Activated CD8-positive, alpha-beta memory T cell treated with anti-CD3 and anti-CD28 coated beads, Interleukin-2, amount 50 U/mL, for 4 hours (primary cell): ENCODE measurements at places on chromosomes 2 and 18.

DNA sequence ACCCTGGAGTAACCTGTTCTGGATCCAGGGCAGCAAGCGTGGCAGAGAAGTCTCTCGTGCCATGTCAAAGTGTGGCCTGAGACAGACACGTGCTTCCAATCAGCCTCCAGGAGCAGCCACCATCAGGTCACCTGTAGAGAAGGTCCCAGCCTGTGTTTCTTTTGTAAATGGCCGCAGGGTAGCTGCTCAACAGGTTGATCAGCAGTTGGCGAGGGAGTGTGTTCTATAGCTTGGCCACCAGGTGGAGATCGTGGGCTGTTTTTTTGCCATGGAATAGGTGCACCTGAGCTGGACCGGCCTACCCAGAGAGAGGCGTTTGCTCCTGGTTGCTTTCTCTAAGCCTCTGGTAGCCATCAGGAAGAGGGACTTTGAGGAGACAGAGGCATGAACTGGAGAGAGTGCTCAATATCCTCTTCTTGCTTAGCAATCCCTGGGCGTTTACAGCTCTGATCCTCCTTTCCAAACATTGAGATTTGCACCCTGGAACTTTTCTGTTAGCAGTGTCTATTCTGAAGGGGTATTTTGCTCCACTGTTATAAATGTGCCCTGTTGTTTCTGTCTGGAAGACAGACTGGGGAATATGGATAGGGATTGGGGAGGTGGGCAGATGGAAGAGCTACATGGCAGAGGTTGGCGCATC, 34.2 kb upstream of the EN1 start:
- peak; percentile 62 for DNase-seq

GRCh38 chr2:222364285-222364895, 60.0 kb upstream of the SGPP2 start:
- no peak for DNase-seq

DNA sequence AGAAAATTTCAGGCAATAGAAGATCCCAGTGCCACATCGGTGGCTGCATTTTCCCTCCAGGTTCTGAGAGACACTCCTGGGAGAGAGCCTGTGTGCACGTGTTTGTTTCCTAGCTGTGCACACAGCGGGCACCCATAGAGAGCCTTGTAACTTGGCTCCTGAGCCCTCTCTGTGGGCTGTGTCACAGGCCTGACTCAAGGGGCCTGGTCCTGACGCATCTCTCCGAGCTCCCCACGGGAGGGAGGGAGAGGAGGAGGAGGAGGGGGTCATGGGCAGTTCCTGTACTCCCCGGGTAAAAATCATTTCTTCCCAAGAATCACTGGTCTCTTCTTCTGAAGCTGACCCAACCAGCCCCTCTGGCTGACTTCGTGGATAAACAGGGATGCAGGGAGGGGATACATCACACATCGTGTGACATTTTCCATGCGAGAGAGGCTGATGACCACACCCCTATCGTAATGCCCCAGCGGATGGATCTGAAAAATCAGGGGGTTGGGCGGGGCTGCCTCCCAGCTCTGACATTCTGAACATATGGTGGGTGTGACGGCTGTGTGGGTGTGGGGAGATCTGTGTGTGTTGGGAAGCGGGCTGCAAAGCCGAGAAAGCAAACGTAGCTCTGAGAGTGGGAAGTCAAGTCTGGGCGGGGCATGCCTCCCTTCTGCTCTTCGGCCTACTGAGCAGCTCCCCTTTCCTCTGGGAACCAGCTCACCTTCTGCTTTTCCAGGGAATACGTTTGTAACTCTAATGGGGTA, 308.3 kb upstream of the HS6ST1 start:
- DNase-seq: no peak

DNA sequence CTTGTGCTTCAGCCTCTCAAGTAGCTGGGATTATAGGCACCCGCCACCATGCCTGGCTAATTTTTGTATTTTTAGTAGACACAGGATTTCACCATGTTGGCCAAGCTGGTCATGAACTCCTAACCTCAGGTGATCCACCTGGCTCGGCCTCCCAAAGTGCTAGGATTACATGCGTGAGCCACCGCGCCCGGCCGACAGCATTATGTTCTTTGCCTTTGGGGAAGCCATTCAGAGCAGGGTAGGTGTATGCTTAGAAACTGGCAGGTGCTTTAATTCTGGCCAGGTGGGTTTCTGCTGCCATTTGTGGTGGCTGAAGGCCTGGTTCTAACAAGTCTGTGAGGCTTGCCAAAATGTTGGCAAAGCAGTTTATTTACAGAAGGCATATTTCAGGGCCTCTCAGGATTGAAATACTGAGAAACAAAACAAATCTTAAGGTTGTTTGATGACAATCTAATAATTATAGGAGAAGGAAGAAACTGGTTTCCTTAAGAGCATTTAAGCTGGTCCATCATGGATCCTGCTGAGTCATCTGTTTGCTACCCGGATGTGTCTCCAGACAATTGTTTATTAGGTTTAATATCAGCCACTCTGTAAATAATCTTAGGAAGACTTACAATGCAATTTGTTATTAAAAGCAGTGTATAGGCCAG, 16.0 kb downstream of the SLC20A1 start:
- no peak for DNase-seq

DNA sequence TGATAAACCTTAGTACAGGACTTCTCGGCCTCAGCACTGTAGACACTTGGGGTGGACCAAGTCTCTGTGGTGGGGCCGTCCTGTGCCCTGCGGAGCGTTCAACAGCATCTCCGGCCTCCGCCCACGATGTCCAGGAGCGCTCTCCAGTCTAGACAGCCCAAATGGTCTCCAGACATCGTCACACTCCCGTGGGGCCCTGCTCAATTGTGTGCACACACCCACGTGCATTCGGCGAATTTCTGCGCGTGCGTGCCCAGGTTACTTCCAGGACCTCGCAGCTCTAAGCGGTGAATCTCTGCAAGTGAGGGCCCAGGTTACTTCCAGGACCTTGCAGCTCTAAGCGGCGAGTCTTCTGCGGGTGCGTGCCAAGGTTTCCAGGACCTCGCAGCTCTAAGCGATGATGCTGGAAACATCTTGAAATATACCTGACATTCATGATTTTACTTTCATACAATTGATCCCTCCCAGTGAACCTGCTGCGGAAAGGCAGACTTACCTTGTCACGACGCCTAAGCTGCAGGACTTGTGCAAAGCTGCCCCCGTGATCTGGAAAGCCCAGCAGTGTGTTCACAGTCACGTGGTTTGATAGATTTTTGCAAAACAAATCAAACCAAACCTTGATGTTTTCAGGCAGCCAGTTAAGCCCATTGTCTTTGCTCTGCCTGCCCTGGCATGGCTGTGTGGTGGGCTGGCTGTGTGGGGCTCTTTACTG, 16.1 kb upstream of the OTOS start:
- no peak for DNase-seq

DNA sequence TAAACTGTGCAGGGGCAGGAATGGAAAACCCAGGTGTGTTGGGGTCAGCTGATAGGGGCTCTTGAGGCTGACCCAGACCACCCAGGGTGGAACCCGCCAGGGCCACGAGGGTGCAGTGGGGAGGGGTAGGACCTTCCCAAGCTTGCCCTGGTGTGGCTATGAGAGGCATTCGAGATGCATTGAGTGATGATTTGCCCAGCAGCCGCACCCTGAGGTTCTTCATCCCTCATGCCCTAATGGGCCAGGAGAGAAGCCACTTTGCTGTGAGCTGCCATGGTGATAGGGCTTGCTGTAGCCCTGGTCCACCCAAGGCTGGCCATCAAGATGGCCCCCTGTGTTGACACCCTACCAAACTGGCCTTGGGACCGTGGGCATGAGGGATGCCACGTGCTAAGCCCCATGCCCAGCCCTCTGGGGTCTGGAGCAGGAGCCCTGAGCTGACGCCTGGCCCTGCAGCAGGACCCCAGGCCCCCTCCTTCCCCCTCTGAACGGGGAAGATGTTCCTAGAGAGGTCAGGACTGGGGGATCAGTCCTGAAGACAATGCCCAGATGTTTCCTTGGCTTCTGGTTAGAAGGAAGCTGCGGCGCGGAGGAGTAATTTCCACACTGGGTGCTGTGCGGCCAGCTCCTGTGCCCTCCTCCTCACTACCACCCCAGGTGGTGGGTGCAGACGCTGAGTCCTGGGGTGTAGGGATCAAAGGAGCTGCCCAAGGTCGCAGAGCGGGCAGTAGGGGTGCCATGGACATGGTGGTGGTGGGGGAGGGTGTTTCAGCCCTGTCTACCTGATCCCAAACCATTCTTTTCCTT, 122.5 kb upstream of the HDAC4 start:
- no peak for DNase-seq

DNA sequence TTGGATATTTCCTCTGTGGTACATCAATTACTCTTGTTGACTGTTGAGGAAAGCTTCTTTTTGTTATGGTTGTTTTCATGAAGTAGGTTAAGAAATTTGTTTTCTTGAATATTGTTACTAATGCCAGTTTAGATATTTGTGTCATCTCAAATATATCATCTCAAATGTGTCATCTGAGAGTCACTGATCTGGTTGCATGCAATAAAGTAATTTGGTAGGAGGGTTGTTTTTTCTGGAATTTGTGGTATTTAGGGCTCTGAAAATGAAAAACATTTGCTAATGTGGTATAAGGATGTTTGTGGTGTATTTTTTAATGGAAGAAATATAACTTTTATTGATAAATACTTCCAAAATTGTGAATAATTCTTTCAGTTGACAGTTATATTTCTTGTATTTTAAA, 117.7 kb downstream of the GREB1L start:
- no peak for DNase-seq

DNA sequence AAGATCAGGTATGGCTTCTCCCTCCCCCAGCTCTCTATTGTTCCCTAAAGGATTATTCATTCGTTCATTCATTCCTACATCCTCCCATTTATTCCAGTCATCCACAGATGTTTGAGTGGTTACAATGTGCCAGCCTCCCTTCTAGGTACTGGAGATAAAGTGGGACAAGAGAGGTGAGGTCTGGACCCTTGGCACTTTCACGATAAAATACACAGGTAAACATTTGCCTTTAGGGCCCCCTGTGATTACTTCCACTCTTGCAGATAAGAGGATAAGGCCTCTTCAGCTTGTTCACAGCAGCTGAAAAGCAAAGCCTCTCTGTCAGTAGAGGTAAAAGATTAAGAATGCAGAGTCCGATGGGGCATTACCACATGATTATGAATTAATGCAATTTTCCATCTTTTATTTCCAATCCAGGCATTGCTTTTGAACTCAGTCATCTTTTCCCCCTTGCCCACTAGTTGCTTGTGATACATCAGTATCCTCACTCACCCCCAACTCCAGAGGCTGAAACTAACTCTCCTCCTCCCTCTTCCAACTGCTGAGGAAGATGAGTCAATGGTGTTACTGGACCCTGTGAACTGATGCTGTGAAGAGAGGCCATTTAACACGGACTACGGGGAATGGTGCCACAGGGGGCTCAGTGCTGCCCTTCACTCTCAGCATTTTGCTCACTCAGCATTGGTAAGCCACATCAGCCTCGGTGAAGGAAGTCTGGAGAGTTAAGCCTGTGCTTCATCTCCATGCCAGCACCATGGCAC, 1.1 kb upstream of the DPP4 start:
- DNase-seq: no peak

- no peak for DNase-seq
These were observed 6.8 kb downstream of the ESCO1 start for GRCh38 chr18:21593540-21594257.

- no peak for DNase-seq
These were observed 879 bp upstream of the GALNT5 start for GRCh38 chr2:157256626-157257025.

DNA sequence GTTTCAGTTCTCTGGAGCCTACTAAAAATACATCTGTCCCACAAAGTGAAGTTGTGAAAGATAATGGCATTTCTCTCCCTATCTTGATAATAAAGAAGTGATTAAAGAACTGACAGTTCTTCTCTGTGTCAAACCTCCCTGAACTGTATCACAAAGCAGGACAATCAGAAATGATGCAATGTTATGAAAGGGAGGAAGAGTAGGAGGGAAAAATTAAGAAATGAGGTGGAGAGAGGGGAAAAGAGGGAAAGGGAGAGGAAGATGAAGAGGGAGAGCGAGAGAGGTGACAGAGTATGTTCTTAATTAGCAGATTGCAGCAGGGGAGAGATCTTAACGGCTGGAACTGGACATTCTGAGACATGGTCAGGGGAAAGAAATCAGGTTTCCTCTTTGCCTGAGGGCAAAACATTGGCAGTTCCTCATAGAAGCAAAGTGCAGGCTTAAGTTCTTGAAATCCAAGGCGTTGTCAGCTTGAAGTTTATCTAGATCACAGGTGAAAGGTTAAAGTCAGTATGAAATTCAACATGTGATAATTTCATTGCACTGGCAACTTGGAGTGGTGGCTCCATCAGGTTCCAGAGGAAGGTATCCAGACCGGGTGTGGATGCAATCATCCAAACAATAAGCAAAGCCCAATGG, 54.6 kb downstream of the RDH14 start:
- no peak for DNase-seq

DNA sequence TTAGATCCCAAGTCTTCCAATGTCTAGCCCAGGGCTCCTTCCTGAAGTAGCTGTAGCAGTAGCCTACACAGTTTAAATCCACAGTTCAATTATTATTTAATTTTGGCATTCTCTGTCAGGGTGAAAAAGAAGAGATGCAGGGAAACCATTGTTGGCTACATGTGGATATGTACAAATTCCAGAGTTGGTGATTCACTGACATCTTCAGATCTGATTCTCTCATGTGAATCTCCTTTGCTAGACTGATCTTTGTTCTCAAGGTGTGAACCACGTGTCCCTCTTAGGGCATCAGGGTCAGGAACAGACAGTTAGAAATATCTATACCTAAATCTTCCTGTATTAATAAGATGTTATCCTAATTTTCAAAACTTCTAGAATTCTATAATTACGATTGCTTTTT, 36.7 kb downstream of the ADCYAP1 start:
- no peak for DNase-seq

GRCh38 chr18:79317703-79318102, 78.0 kb upstream of the NFATC1 start:
- no peak for DNase-seq

DNA sequence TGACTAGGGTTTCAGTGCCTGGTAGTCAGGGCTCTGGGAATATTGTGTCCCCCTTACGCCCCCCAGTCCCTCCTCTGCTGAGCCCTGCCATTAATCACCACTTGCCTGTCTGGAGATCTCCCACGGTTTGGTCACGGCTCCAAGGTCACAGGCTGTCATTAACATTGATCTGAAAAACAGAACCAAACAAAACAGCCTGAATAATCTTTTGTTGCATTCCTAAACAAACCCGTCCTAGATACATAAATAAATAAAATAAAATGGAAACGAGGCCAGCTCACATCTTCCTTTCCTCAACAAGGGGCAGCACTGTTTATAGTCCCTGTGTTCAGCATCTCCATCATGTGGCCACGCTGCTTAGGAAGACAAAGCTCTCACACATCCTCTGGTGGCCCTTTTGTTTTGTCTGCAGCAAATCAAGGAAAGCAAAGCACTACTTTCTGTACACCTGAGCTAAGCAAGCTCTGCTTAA, 282.8 kb downstream of the AGPS start:
- no peak for DNase-seq

- no peak for DNase-seq
These were observed 61.5 kb upstream of the NFE2L2 start for GRCh38 chr2:177326005-177326404.

DNA sequence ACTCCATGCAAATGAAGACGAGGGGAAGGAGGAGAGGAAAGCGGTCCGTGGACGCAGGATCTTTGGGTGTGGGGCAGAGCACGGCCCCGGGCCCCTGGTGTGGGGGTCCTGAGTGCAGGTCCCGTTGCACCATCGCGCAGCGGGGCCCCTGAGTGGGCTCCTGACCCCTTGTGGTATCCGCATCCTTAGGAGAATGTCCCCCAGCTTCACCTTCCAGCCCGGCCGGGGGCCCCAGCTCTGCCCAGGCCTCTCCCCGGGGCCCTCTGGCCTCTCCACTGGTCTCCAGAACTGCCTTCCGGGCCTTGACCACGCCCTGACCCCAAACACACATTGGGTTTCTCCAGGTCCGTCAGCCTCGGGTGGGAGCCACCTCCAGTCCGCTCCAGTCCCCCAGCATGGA, 431.8 kb upstream of the SALL3 start:
- no peak for DNase-seq
